ENCODE measurements at places on chromosomes 11 and 22. TPM values are rescaled to one million over a fixed set of nuclear protein-coding genes. Genes with fewer than 3 reads are reported as not detected.
A peak's percentile ranks its signal among the peaks of the same experiment; 100 is the strongest.

MMP12 gene
- not detected for total RNA-seq

CD3G gene
- 0.89 TPM for total RNA-seq

RASL10A gene
- 0.53 TPM for total RNA-seq

C11orf16 gene
- 1.4 TPM for total RNA-seq

C11orf65 gene
- total RNA-seq, result 1.2 TPM

CHRM1 gene
- not detected for total RNA-seq

SPECC1L gene
- total RNA-seq, result 68.3 TPM

GRCh38 chr22:41469218-41469851 lies 418 bp downstream of the ACO2 start:
- no peak for DNase-seq

DNA sequence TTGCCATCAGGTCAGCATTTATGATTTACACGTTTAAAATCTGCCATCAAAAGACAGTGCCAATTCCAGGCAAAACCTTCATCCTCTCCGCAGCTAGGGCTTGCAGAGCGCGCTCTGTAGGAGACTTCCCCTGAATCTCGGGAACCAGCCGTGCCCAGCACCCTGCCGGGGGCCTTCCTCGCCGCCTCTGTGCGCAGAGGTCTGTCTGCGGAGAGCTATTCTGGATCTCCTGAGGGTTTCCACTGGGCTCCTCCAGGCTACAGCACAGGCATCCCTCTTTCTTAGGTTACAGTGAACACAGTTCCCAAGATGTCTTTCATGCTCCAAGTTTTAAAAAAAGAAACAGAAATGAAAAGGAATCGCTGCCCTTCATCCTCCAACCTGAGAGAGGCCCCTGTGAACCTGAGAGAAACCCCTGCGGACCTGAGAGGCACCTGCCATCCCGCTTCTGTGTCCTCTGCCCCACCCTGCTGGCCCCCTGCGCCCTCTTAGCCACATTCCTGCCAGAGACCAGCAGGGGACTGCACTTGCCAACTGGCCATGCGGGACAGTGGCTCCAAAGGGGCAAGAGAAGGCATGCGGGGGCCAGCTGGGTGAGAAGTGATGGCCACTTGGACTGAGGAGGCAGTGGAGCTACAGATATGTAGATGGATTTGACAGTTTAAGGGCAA lies 16.1 kb downstream of the TP53AIP1 start:
- no peak for DNase-seq

- no peak for DNase-seq
These were observed 17.6 kb upstream of the CALCB start for GRCh38 chr11:15055620-15056356.

DNA sequence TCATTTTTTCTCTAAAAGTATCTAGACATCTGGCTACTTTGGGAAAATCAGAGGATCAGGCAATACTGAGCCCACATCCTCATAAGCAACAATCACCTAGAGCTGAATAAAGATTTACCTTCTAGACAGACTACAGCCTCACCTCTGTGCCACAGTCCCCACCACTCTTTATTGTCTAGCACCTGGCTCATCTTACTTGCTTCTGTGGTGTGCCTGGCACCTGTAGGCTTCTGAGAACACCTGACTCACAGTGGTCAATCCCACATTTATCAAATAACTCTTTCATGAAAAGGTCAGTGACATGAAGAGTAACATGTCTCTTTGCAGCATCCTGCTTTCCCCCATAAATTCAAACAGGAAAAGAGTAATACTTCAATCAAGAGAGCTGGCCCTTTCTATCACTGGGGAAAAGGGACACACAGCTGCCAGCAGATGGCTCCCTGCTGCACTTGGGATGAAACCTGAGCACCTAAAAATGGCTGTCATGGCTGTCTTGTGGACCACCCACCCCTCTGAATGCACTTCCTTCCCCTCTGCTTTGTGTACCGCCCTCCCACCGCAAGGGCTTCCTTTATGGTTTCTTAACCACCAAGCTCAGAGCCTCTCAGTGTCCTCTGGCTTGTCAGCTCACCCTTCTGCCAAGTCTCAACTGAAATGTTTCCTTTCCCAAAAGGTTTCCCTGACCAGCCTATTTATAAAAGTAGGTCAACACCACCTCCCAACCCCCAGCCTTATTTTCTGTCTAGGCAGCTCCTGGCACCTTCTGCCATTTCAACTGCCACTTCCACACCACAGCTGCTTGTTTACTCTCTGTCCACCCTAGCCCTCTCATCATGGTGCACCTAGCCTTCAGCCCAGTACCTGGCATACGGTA lies 9.3 kb downstream of the TFIP11 start:
- no peak for DNase-seq

DNA sequence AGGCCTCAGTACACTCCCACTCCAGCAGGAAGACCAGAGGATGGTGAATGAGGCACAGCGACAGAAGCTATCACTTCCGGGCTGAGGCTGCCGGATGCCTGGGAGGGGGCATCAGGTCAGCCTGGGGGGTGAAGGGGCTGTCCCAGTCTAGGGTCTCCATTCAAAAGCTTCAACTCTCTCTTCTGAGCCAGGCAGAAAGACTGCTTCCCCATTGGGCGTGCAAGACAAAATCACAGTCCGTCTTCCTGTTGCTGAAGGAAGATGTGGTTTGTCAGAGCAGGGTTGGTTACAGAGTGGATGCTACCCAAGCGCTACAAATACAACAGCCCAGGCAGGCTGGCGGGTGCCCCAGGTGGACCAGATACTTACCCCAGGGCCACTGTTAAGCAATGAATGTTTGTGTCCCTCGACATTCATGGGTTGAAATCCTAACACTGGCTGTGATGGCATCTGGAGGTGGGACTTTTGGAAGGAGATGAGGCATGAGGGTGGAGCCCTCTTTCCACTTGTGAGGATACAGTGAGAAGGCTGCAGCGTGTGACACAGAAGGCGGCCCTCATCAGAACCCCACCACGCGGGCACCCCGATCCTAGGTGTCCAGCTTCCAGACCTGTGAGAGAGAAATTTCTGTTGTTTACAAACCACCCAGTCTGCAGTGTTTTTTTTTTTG lies 12.0 kb downstream of the UPK3A start:
- DNase-seq, result no peak

DNA sequence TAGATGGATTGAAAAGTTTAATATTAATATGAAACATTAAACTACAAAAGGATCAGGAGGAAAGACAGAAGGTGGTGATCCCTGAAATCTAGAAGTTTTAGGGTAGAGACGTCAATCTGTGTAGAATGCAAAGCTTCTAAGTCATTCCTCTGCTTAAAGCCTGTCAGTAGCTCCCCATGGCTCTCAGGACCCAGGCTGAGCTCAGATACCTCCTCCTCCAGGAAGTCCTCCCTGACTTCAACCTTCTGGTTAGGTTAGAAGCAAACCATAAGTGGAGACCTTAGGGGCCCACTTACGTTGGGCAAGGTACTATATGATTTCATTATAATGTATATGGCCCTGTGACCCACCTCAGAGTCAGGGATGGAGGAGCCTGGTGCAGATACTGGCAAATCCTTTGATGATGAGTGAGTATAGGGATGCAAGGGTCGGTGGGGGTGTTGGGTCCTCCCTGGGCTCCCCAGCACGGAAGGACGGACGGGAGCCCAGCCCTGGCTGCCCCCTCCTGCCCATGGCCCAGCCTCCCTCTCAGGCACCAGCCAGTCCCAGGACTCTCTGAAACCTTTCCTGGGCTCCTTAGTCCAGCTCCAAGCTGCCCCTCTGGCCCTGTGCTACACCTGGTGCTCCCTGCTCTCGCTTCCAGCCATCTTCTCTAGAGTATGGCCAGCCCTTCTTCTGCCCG lies 3.2 kb upstream of the PPP6R3 start:
- no peak for DNase-seq

DNA sequence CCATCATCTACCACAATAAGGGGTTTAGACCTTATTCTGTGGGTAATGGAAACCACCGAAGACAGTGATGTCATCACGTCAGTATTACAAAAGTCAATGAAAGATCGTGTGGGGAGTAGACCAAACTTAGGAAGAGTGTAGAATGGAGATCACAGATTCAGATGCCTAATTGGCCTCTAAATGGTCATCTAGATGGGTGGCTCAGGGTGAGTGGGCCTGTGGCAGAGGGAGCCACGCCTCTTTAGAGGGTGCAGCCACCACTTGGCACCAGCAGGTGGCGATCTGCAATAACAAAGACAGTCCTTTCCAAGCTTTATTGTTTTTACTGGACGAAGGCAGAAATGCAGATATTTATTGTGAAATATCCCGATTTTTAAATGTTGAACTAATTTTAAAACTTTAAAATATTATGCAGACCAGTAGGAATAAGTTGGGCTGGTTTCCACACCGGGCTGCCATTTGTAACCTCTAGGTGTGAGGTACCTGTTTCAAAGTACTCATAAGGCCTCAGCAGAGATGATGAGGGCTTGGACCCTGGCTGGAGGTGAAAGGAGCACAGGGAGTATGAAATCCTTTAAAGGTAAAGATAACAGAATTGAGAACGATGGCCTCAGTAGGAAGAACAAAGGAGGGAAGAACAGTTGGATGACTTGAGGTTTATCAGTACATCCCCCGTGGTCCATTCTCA lies 222.0 kb downstream of the DBX1 start:
- DNase-seq, result no peak

DNA sequence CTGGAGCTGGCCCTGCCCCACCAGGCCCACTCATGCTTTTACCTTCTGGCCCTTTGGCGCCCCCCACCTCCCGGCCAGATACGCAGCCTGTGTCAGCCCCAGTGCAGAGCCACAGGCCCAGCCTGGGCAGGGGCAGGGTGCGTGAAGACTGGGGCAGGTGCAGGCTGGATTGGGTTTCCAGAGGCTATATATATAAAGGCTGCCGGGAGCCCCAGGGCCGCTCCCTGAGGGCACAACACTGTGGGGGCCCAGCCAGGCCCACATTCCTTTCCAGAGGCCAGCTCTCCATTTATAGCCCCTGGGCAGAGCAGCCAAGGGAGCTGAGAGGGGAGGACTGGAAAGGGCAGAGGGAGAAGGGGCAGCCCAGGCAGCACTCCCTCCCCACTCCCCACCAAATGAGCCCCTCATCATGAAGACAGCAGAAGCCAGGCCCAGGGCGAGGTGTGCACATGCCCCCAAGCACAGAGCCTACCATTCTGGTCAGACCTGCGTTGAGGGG lies 5.0 kb upstream of the MYOD1 start:
- DNase-seq, result no peak

GRCh38 chr22:26998129-26998528 lies 340.7 kb downstream of the MIAT start:
- no peak for DNase-seq

DNA sequence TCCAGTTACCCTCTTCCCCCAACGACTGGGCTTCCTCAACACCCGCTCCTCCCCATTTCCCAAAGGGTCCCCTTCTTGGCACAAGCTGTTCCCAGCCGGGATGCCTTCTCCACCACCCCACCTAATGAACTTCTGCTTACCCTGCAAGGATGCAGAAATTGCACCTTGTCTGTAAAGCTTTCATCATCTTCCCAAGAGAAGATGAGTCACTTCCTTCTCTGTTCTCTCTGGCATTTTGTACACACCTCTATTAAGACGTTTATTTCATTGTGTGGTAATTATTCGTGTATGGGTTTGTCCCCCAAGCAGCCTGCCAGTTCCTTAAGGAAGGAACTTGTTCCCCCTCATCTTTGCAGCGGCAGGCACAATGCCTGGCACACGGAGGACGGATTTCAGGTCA lies 351.1 kb downstream of the CADM1 start:
- DNase-seq, result no peak

- DNase-seq, result no peak
These were observed 110.9 kb upstream of the BLID start for GRCh38 chr11:122226810-122227379.

GRCh38 chr22:29690476-29690875 lies 29.3 kb upstream of the CABP7 start:
- DNase-seq, result no peak

GRCh38 chr11:133724116-133724515 lies 121.2 kb downstream of the SPATA19 start:
- no peak for DNase-seq

DNA sequence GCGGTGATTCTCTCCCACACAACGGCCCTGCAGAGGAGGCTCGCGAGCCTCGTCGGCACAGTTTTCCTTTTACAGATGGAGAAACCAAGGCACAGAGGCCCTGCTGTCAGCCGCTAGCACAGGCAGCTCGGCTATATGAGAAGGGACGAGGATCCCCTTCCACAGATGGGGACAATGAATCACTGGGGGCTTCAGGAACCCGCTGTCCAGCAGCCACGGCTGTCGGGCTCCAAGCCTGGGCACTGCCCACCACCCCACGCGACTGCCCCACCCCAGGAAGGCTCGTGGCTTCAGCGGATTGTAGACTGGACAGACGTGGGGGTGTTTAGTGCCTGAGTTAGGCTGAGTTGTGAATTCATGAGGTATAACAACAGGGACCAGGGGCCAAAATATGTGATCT lies 17.2 kb upstream of the FGF3 start:
- peak; percentile 1 for DNase-seq

- no peak for DNase-seq
These were observed 2.9 kb downstream of the PLAAT3 start for GRCh38 chr11:63611395-63611747.

Data from ovary (tissue), 10 donors.